NCI-H1105 (cell line): ENCODE measurements at places on chromosomes 7 and 10.

- DNase-seq = no peak
These were observed 31.5 kb upstream of the SMNDC1 start for GRCh38 chr10:110336111-110336721.

GRCh38 chr7:123747620-123748141 is 1.1 kb downstream of the WASL start:
- peak; percentile 43 for DNase-seq

GRCh38 chr10:12181065-12181775 is 14.5 kb downstream of the NUDT5 start:
- DNase-seq = no peak

DNA sequence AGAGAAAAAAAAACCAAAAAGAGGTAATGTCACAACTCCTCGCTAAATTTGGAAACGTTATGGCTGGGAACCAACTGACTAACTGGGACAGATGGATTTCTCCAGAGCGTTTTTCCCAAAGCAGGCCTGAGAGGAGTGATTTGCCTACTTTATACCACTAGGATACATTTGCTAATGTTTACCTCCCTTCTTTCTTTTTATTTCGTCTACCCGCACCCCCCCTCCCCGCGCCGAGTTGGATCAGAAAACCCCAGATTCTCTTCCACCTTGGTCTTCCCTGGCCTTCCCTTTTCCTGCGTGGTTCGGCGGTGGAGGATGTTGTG is 7.2 kb downstream of the CPA2 start:
- DNase-seq = peak; percentile 46
